ENCODE measurements at places on chromosomes 11 and 22.

- peak; percentile 40 for DNase-seq
Measured at GRCh38 chr11:130215531-130216220, 56.1 kb downstream of the ST14 start.

GRCh38 chr11:12540913-12541582 lies 133.2 kb upstream of the TEAD1 start:
- DNase-seq: no peak

GRCh38 chr11:34145847-34146381 lies 40.5 kb downstream of the NAT10 start:
- DNase-seq: no peak

DNA sequence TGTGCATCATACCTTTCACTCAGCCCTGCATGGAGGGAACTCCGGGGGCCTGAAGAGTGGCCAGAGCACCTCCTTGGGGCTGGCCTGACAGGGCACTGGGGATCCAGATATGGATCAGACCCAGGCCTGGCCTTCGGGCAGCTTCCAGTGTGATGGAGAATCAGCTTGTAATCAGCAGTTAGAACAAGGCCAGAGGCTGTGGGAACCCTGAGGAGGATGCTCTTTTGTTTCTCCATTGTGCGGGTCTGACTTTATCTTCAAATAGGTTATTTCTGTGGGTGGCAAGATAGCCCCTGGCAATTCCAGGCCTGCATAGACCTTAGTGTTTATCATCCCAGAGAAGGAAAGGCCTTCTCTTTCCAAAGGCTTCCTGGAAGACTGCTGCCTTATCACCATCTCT lies 12.3 kb downstream of the DGAT2 start:
- no peak for DNase-seq

DNA sequence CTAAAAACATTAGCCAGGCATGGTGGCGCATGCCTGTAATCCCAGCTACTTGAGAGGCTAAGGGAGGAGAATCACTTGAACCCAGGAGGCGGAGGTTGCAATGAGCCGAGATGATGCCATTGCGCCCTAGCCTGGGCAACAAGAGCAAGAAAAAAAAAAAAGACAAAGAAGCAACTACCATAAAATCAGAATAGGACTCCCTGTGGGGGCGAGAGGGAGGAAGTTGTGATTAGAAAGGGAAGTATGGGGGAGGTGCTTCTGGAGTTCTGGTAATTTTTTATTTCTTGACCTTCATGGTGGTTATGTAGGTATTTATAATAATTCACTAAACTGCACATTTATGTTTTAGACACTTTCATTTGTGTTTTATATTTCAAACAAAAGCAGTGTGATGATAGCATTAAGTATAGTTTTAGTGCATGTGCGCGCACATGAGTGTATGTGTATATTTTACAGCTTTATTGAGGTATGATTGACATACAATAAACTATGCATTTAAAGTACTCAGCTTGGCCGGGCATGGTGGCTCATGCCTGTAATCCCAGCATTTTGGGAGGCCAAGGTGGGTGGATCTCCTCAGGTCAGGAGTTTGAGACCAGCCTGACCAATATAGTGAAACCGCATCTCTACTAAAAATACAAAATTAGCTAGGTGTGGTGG lies 43.5 kb downstream of the SIK2 start:
- DNase-seq: no peak

GRCh38 chr11:10720881-10721376 lies 27.4 kb upstream of the IRAG1 start:
- no peak for DNase-seq
